ENCODE measurements at places on chromosomes 6 and 20.

DNA sequence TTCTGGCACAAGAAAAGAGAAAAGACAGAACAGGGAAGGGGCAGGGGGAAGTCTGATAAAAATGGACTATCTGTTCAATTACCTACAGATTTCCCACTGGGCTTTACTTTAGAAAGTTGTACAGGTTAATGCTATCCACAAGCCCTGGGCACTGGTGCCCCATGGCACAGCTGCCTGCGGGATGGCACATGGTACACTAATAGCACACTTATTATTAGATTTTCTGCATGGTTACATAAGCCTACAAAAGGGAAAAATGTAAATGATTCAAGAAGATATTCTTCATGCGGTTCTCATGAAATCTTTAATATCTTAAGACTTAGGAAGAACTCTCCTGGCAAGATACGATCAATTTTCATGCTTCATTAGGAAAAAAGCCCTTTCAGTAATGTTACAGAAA lies 137.5 kb downstream of the GMPR start:
- DNase-seq: no peak

- no peak for DNase-seq
Observed at GRCh38 chr6:157283330-157283898, 39.9 kb downstream of the TMEM242 start.

DNA sequence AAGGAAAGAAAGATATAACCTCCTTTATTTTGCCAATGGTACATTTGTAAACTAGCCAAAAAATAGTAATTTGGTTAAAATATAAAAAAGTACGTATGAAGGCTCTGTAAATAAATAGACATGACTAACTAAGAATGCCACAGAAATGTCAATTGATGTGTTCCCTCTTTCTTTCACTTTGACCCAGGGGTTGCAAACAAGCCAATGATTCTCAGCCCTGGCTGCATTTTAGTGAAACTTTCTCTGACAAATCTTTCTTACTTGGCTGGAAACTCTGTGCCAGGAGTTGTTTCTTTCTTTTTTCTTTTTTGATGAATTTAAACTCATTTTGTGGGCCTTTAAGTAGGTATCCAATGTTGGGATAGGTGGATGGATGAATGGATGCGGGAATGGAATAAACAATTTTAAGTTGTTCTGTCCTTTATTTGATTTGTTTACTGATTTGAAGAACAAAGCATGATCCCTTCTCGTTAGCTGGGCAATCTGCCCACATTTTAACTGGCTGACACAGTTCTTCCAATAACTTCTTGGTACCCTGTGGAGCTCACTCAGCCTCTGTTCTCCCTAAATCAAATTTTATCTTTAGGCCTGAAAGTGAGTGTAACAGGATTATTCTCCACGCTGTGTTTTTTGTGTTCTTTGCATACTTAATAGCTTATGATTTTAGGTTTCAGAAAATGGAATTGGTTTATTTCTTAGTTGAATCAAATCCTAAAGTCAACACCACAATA lies 58.6 kb upstream of the GCLC start:
- DNase-seq: no peak

GRCh38 chr20:34185766-34186620 lies 55.2 kb upstream of the ASIP start:
- DNase-seq: no peak

Data from hematopoietic multipotent progenitor cell (in vitro differentiated cells).